ENCODE measurements at places on chromosomes 2 and 18.
A peak's percentile ranks its signal among the peaks of the same experiment; 100 is the strongest.

DNA sequence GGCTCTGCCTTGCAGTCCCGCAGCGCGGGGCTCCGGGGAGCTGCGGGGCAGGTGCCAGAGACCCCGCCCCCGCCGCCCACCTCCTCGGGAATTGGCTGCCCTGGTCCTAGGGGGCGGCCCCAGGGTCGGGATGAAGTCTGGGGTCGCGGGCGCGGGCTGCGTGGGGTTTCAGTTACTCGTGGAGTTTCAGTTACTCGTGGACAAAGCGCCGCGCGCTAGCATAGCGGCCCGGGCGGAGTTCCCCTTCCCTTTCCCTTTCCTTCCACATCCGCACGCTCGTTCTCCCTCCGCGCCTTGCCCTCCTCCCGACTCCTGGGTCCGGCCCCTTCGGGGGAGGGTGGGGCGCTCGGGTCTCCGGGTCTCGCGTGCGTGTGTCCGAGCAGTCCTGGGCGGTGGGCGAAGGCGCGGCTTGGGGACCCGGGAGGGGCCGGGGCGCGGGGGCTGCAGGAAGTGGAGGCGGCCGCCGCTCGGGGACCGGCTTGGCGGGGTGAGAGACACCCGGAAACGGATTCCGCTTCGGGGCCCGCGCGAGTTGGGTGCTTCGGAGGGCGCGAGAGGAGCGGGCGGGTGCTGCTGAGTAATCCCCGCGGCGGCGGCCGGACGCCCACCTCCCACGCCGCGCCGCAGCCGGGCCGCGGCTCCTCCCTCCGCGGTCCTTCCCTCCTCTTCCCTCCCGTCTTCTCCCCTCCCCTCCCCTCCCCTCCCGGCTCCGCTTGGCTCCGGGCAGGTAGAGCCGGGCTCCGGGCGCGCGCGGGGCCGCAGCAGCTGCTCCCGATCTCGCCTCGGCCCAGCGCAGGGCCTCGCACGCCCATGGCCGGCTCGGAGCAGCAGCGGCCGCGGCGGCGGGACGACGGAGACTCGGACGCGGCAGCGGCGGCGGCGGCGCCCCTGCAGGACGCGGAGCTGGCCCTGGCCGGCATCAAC lies at the start of gene TTC39C:
Gene TTC39C, plus strand, starts transcription at position 693 of the 924 bp plus-strand sequence. Its CDS starts 118 bp downstream, at position 811.
- DNase-seq: peak; percentile 73

- DNase-seq: no peak
Measured at GRCh38 chr2:74228772-74229171, 30.4 kb downstream of the MTHFD2 start.

DNA sequence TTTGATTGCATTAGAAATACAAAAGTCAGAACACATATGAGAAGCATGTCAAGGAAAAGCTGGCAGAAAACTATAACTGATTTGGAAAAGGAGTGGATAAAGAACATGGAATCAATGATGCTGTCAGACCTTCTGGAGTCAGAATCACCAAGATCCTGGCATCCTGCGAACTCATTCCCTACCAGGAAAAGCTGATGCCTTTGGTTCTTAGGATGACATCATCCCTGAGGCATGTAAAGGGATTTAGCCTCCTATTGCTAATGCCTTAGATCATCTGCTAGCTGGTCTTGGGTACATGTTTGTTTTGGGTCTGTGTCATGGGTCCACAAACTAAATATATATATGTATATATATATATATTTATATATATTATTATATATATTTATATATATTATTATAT lies 680.7 kb downstream of the EPHA4 start:
- DNase-seq: no peak

DNA sequence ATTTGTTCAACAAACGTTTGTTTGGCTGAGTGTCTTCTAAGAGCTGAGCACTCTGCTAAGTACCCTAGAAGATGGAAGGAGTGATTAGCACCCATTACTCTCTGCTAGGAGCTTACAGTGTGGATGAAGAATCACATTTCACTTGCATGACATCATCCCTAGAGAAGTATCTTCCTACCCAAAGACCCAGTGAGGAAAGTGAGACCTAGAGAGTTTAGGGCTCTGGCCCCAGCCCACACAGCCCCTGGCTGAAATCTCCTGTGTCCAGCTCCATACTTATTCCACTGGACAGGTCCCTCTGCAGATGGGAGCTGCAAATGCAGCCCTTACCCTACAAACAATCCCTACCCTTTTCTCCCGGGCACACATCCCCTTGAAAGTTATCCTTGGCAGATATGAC lies 26.8 kb upstream of the EPAS1 start:
- no peak for DNase-seq

- no peak for DNase-seq
Measured at GRCh38 chr2:64489081-64489751, 34.9 kb upstream of the AFTPH start.

DNA sequence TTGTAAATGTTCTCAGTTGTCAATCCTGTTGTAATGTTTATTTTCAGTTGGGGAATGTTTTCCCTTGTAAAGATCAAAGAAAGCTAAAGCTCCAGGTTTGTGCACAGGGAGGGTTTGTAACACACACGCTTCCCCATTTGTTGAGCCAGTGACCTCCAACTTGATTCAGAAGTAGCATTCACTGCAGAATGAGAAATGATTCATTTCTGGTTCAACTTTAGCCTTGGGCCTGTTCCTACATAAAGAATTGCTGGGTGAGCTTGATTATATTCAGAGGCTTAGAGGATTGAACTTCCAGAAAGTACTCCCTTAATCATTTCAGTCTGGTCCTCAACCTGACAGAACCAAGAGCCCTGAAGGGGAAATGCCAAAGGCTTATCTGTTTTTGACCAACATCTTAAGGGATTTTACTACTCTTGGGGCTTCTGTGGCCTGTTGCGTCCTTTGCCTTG lies 70.6 kb upstream of the CAVIN2 start:
- no peak for DNase-seq

DNA sequence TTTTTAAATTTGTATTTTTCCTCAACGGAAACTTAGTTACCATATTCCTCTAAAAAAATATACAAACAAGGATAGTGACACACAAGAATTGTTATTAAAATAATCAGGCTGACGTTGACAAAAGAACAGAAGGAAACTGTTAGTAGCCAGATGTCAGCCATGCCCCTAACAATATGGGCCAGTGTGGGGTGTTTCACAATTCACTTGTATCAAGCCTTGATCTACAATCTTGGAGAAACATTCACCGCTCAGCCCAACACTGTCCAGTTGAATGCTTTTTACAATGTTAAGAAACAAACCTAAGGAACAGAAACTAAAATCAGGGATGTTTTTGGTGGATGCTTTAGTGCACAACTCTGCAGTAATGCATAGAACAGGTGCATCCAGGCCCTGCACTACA lies 44.6 kb downstream of the TMEFF2 start:
- DNase-seq: no peak

All from CD4-positive, alpha-beta T cell treated with Interferon gamma for 1 hour (primary cell).